ENCODE measurements at places on chromosomes 13 and 19.
A peak's percentile ranks its signal among the peaks of the same experiment; 100 is the strongest.

DNA sequence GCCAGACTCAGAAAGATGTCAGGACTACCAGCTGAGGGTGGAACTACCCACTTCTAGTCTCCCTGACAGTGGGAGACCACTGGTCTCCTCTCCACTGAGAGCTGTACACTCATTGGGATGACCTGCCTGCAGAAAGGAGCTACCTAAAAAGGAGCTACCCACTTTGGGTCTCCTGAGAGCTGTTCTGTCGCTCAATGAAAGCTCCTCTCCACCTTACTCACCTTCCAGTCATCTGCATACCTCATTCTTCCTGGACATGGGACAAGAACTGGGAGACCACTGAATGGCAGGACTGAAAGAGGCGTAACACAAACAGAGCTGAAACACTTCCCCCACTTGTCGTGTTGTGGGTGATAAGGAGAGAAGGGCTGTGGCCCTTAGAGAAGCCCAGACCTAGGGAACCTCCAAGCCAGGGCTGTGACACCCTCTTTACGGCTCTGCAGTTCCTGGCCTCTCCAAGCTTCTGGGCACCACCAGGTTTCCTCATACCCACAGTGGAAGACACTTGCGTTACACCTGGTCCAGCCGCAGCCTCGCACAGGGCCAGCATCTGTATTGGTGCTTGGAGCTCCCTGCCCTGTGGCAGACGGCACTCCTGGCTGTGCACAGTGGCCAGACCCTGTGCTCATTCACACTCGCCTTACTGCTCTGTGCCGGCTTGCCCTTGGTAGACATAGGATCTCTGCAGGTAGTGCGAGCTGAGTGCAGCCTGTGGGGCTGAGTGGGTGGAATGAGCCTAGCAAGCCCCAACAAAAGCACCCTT is 54.9 kb upstream of the SLITRK6 start:
- DNase-seq, result no peak

- DNase-seq, result no peak
These were observed 23.0 kb downstream of the NEK5 start for GRCh38 chr13:52105841-52106240.

- no peak for DNase-seq
These were observed 594.6 kb downstream of the PCDH9 start for GRCh38 chr13:66635526-66635925.

DNA sequence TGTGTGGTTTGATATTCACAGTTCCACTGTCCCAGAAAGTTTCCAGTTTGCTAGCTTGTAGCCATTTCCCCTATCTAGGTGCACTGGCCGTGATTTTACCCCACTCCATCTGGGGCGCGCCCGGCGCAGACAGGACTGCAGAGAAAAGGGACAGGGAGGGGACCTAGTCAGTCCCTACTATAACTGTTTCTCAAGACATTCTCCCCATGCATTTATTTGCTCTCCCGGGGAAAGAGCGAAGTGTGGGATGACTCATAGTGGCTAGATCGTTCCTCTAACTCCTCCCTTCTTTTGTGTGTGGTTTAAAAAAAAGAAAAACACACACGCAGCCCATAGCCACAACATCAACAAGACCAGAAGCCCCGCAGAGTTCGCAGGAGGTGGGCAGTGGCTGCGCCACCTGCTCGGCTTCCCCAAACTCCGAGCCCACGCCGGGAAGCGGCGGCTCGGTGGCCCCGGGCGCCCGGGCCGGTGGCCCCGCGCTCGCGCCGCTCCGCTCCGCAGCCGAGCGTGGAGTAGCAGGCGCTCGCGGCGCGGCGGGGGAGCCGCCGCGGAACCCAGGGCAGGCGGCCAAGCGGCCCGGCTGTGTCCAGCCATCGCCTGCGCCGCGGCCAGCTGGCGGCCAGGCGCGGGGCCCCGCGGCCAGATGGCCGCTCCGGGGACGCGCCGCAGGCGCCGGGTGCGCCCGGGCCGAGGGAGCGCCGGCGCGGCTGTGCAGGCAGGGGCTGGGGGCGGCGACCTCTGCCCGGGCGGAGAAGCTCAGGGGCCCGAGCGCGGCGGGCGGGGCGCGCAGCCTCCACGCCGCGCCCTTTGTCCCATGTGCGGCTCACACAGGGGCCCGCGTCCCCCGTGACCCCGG is 653 bp downstream of the TMTC4 start:
- peak; percentile 41 for DNase-seq

- no peak for DNase-seq
These were observed 29.1 kb downstream of the CERS4 start for GRCh38 chr19:8238251-8238650.

GRCh38 chr13:50422181-50423148 is 407.2 kb downstream of the KCNRG start:
- DNase-seq, result no peak

GRCh38 chr19:35116072-35116801 is 614 bp downstream of the FXYD3 start:
- no peak for DNase-seq

DNA sequence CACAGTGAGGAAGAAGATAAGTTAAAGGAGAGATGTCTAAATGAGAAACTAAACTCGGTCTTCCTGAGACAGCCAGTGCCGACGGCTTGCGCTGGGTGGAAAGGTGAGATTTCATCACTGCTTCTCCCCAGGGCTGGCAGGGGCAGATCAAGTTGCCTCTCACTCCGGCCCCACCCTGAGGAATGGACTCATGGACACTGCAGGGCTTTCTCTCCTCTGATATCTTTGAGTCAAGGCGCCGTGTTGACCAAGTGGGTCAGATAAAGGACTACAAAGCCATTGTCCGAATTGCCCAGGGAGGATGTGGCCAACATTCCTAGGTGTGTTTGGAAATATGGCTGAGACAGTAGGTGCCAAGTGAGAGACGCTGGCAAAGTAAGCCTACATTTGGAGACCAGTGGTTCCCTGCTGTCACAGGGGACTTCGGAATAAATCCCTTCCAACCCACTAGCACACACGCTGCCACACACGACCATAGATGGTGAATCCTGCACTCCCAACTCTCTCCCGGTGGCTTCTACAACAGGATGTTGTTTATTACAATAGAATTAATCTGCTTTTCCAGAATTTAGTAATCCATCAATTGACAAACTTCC is 156.5 kb upstream of the TSC22D1 start:
- no peak for DNase-seq

GRCh38 chr19:19911150-19911549 is 10.4 kb downstream of the ZNF93 start:
- no peak for DNase-seq

GRCh38 chr13:113489171-113489548 is 1.4 kb downstream of the DCUN1D2 start:
- DNase-seq, result no peak

- peak; percentile 42 for DNase-seq
These were observed 133.2 kb downstream of the FRY start for GRCh38 chr13:32164622-32165268.

DNA sequence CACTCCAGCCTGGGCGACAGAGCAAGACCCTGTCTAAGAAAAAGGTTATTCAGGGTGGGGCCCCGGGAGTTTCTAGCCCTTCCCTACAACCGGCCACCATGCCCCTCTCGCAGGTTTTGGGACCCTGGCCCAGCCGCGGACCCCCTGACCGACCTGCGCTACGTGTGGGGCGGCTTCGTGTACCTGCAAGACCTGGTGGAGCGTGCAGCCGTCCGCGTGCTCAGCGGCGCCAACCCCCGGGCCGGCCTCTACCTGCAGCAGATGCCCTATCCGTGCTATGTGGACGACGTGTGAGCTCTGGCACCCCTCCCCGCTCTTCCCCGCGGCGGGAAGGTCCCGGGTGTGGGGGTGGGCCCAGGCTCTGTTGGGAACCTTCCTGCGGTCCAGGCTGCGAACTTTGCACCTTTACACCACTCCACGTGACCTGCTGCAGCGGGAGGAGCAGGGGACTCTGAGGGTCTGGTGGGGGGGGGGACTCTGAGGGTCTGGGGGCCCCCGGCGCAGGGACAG is 6.3 kb downstream of the ABCA7 start:
- DNase-seq, result no peak

- DNase-seq, result no peak
These were observed 2567.7 kb upstream of the PCDH20 start for GRCh38 chr13:63983366-63983765.

- no peak for DNase-seq
These were observed 1.1 kb upstream of the LSR start for GRCh38 chr19:35247526-35248309.

GRCh38 chr13:50842251-50842989 is 1.1 kb downstream of the DLEU7 start:
- no peak for DNase-seq

DNA sequence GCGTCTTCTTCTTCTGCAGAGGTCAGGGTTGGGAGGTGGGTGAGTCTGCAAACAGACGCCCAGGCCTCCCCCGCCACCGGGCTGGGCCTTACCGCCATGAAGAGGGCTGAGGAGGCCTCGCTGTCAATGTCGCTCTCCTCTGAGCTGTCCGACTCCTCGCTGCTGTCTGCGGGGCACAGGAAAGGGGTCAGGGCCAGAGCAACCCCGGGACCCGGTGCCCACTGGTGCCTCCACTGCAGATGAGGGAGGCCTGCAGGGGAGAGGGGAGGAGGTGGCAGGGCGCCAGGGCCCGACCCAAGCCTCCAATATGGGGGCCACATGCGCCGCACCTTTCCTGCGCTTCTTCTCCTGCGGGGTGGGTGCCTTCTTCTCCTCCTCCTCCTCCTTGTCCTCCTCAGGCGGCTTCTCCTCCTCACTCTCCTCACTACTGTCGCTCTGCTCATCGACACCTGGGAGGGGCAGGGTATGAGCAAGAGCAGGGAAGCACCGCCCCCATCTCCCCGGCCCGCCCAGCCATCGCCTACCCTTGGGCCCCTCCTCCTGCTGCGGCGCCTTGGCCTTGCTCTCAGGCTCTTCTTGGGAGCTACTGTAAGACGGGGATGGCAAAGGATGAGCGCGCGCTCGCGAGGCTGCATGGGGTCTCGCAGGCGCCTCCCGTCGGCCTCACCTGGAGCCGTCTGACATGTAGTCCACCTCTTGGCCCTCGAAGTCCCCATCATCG is 5.5 kb upstream of the PSPN start:
- no peak for DNase-seq

GRCh38 chr13:108276060-108276459 is 6.5 kb downstream of the TNFSF13B start:
- no peak for DNase-seq

DNA sequence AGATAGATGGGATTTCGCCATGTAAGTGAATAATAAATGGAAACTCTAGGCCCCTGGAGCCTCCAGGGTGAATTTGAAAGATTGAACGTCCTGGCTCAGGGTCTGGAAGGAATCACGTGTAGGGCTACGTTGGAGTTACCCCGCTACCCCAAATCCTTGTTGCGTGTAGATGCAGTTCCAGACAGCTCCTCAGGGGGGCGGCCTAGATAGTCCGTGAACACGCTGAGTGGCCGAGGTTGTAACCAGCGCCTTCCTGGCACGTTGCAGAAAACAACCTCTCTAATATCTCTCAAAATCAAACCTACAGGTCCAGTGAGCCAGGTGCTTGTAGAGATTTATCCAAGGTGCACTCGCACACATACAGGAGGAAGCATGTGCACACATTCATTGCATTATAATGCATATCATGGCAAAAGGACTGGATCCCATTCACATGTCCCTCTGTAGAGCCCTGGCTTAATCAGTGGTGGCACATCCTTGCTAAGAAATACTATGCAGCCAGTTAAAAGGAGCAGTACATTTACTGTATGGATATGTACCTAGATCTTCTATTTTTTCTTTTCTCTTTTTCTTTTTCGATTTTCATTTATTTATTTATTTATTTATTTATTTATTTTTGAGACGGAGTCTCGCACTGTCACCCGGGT is 2.5 kb upstream of the KEAP1 start:
- DNase-seq, result no peak

- DNase-seq, result no peak
These were observed 15.2 kb downstream of the PHLDB3 start for GRCh38 chr19:43489310-43489709.

DNA sequence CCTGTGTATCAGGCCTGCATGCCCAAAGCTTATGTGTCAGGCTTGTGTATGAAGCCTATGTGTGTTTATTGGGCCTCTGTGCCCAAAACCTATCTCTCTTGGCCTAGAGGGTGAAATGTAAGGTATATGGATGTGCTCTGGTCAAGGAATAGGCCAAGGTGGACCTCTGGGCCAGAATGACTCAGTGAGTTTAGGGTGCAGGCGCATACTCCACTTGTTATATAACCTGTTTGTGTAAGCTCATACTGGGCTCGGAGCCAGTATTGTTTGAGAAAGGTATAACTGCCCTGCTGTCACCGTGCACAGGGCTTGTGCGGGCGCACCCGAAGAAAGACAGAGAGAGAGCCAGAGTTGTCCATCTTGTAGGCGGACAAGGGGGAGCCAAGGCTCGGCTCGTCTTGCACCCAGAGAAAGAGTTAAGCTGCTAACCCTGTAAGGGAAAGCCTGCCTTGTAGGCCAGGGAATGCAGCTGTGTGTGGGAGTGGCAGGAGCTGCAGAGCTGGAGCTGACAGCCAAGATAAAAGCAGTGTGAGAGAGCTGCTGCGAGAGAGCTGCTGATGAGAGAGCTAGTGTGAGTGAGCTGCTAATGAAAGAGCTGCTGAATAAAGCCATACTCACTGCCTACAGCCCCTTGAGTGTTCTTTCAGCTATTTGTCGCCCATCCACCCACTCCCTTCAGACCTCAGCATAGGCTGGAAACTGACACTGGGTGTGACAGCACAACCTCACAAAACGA is 43.4 kb upstream of the N4BP2L1 start:
- no peak for DNase-seq

- DNase-seq, result no peak
These were observed 6.9 kb upstream of the CDK8 start for GRCh38 chr13:26247011-26247410.

GRCh38 chr13:101390461-101390860 is 25.8 kb downstream of the NALCN start:
- DNase-seq, result no peak

DNA sequence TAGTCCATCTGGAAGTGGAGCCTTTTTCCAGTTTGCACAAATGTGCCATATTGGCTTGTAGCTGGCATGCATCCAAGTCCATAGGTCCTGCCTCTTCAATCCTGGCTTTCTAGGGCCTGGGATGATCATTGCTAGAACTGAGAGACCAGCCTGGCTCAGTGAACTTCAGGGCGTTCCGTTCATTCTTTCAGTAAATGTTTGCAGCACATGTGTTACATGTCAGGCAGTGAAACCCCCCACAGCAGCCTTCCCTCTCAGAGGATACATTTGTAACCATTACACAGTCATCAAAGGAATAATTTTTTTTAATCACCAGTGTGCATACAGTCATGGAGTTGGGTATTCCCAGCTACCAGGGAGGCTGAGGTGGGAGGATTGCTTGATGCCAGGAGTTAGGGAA is 9.7 kb downstream of the FUT2 start:
- no peak for DNase-seq

DNA sequence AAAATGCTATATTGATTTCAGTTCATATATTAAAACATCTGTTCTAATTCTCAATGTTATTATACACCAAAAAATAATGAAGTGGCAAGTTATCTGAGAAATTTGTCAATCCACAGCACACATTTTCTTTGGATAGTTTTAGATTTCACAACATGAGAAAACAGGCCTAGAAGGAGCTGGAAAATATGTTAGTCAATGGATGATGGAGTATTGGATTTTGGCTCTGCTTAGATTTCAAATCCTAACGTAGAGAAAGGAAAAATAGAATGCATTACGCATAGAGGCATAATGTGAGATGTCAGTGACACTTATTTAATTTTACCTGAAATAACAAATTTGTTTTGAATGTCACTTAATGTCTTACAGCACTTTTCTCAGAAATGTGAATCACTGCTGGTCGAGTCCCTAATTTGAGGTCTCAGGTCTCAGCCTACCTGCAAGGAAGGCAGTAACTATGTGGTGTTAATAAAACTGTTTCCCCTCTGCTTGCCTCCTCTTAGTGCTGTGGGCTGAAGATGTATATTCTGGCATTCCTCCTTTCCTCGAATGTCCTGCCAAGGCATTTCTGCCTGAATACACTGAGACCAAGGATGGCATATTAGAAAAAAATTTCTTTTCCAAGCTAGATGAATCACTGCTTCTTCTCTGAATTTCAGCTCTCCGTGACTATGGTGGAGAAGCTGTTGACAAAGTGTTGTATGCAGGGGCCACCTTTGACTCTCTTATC is 232.4 kb downstream of the POSTN start:
- DNase-seq, result no peak
